Prostate gland (tissue), 2 donors: ENCODE measurements at places on chromosomes 4 and X. TPM values are rescaled to one million over a fixed set of nuclear protein-coding genes. Genes with fewer than 3 reads are reported as not detected.

GRCh38 chrX:150872773-150873336, 25.6 kb downstream of the CD99L2 start:
- no peak for DNase-seq

- no peak for DNase-seq
These were observed 1.3 kb downstream of the GAR1 start for GRCh38 chr4:109816894-109817293.

DNA sequence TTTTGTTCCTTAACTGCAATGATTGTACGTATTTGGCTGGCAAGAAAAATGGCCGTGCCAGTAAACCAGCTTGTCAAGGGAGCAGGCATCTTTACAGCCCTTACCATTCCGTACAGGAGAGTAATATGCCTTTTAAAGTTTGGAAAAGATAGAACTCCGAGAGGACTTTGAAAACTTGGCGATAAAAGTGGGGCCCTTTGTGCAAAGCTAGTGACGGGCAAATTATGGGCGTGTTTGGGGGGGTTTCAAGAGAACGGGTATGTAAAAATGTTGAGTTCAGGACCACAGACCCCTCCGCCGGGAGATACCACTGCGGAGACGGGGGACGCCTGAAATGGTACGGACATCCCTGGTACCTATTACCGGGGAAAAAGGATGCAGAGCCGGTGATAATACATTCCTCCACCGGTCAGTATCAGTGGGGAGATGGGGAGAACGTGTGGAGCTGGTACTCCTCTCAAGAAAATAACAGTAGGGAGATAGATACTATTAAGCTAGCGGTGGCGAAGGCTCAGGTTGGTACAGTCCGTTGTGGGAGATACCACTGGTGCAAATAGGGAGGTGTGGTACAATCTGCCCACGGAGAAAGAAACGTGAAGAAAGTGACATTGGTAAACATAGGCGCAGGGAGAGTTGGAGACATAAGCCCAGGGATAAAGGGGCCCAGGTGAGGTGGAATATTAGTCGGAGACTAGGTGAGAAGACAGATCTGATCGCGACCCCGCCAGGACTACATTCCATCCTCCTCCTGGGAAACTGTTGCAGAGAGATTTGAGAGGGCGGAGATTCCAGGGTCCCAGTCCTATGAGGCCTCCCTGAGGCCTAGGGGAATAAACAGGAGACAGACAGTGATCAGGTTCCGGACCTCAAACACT, 14.5 kb downstream of the SPACA5 start:
- DNase-seq, result peak; percentile 50

- no peak for DNase-seq
These were observed 35.6 kb downstream of the LIMCH1 start for GRCh38 chr4:41573502-41574001.

DNA sequence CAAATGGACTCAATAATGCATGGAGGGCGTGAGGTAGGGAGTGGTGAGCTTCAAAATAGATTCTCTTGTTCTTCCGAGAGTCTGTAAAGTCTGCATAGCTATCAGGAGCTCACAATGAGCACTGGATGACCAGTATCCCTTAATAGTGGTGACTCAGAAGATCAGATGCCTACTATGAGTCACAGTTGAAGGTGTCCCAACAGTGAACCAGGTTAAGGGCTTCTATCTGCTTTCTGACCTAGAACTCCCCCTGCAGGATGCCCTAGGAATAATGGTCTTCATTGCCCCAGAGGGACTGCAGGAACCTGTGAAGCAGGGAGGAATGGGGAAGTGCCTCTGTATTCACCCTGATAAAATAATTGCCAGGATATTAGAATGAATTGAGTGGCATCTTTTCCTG, 22.1 kb downstream of the DGKK start:
- no peak for DNase-seq

Gene MID1IP1
- total RNA-seq, result 34.7 TPM
